ENCODE measurements at places on chromosomes 7 and 10.

DNA sequence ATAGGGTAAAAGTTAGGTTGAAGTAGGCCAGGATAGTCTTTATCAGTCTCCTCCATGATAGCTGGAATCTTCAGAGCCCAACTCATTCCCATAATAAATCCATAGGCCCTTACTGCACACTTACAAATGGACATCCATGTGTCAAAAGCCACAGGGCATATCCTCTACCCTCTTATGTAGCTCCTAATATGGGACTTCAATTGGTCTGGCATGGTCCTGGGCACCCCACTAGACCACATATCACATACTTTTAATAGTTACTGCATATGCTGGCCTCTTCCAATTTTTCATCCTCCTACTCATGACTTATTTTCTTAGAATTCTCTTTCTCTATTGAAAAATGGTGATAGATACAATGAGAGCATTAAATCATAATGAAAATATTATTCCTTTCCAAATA is 169.3 kb downstream of the MAGI2 start:
- DNase-seq: no peak

DNA sequence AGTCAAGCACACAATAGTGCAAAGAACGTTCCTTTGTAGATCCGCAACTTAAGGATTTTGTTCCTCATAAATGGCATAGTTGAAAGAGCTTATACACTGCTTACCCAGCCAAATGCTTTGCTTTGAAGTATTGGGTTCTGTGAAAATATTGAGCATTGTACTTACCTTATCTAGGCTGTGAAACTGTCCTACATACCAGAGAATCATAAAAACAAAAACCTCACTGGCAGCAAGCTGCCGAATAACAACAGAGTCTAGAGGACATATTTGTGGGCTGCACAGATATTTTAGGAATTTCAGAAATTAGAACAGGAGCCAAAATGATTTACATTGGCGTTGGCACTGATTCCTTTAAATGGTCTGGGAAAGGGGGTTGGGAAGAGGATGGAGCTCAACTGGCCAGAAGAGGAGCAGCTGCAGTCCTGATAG is 174.8 kb downstream of the RTKN2 start:
- DNase-seq: peak; percentile 80

- no peak for DNase-seq
These were observed 63.3 kb upstream of the JAZF1 start for GRCh38 chr7:28243861-28244260.

DNA sequence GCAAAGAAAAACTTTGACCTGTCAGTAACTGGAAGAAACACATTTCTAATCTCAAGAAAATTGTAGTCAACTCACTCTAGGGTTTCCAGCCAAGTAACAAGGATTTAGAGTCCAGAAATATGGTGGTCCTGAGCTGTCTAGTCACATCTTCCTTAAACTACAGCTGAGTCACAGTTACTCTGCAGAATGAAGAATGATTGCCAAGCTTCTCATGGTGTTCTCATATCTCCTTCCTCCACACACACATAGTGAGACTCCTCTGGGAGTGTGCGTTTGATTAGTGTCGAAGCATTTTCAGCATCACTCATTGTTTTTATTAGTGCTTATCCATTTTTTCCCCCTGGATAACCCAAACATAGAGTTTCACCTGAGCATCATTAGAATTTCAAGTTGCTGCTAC is 93.1 kb upstream of the CXCL12 start:
- DNase-seq: no peak

GRCh38 chr7:82057476-82057875 is 287.6 kb upstream of the HGF start:
- DNase-seq: no peak

GRCh38 chr7:36971515-36972139 is 247.3 kb upstream of the AOAH start:
- no peak for DNase-seq

DNA sequence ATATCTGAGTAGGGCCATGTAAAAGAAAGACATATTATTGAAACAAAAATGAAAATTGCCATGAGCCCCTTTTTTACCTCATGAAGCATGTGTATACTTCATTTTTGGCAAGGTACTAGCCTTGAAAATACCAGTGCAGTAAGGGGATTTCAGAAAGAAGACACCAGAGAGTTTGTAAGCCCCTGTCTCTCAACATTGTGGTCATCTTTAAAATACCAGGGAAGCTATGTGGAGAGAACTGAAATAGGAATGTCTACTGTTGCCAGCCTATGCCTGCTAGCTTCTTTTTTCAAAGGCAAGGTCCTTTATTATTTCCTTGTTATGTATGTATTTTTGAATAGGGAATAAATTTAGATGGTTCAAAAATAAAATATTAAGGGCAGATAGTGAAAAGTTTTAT is 57.8 kb downstream of the CASD1 start:
- DNase-seq: no peak

GRCh38 chr10:6050801-6051445 is 11.2 kb downstream of the IL2RA start:
- peak; percentile 13 for DNase-seq

DNA sequence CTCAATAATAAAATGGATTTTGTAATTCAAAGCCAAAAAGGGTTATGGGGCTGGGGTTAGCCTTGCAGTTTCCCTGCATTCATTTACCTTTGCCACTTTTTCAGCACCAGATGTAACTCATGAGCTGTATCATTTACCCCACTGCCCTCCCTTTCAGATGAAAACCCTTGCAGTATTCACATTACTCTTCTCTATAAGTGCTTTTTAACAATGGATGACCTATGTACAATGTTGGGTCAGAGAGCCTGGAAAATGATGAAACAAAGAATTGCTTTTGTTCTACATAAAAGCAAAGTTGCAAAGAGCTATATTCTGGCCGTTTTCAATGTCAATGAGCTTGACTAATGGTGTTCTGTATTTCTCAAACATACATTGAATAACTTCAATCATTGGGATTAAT is 189.7 kb downstream of the TMEM26 start:
- no peak for DNase-seq

DNA sequence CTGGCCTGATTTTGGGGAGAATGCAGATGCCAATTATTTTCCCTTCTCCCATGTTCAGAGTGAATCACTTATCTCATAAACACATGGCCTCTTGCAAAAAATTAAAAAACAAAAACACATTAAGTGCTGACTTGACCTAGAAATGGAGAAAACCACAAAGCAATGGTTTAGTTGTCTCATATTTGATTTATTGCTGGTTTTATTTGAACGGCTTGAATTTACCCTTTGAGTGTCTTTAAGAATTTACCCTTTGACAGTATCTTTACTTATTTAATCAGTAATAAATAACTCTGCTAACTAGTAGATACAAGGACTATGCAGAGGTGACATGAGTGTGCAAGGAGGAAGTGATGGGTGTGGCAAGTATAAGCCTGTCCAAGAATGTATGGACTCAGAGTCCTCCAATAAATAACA is 68.1 kb upstream of the GSDME start:
- DNase-seq: no peak

- no peak for DNase-seq
These were observed 41.9 kb downstream of the SYPL1 start for GRCh38 chr7:106070201-106070551.

DNA sequence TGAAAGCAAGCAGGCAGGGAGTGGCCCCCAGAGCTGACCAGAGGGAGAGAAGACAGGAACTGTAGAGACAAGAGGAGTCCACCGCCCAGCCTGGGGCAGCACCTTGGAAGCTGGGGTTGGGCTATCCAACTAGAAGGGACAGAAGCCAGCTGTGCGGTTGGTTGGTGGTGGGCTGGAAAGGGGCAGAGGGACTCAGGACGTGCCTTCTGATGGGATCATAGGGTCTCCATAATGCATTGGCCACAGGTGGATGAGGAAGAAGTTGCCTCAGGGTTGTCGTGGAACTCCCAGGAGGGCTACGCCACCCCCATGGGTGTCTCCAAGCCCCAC is 114.0 kb upstream of the RET start:
- no peak for DNase-seq

DNA sequence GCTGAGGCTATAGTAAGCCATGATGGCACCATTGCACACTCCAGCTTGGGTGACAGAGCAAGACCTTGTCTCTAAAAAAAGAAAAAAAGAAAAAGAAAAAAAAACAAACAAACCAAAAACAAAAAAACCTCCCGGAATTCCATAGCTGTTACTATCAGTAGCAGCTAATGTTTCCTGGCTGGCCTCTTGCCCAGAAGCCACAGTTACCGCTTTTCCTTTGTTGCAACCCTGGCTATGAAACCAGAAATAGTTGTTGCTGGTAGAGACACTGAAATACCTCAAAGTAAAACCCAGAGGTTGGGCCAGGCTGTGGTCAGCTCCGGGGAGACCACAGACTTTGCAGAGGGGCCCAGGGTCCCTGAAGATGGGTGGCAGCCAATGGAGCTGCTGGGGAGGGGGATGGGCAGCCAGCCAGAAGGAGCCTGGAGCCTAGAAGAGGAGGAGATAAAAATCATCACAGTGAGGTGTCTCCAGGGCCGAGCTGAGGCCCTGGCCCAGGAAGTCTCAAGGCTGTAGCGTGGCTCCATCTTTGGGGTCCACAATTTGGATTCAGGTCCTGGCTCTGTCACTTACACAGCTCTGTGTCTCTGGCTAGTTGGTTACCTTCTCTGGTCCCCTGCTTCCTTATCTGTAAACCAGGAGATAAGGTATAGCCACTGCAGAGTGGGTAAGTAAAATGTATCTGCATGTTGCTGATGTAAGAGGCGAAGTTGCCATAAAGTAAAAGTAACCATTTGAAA is 3.4 kb upstream of the CHST12 start:
- DNase-seq: peak; percentile 88

- DNase-seq: no peak
These were observed 322.2 kb downstream of the BMPER start for GRCh38 chr7:34227525-34227924.

GRCh38 chr10:48400129-48400849 is 93.8 kb downstream of the MAPK8 start:
- no peak for DNase-seq

- DNase-seq: no peak
These were observed 2.7 kb downstream of the CALD1 start for GRCh38 chr7:134782121-134782623.

DNA sequence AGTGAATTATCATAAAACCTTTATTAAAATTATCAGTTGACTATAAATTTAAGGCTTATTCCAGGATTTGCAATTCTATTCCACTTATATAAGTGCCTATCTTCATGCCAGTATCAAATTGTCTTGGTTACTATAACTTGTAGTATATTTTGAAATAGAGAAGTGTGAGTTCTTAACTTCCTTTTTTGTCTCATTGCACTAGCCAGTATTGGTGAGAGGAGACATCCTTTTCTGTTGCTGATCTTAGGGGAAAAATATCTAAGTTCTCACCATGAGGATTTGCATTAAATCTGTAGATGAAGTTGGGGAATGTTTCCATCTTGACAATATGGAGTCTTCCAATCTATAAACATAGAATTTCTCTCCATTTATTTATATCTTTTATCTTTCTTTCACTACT is 104.2 kb upstream of the MKI67 start:
- no peak for DNase-seq

GRCh38 chr10:62459072-62459471 is 84.9 kb downstream of the ZNF365 start:
- peak; percentile 46 for DNase-seq

- DNase-seq: no peak
These were observed 66.9 kb downstream of the TFPI2 start for GRCh38 chr7:93823621-93824020.

DNA sequence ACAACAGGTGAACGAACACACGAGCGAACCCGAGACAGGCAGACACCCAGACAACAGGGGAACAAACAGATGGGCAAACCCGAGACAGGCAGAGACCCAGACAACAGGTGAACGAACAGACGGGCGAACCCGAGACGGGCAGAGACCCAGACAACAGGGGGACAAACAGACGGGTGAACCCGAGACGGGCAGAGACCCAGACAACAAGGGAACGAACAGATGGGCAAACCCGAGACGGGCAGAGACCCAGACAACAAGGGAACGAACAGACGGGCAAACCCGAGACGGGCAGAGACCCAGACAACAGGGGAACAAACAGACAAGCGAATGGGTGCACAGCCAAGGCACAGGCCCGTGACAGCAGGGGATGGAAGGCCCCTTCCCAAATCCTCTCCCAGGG is 264.7 kb downstream of the ELFN1 start:
- no peak for DNase-seq

GRCh38 chr10:10629512-10629911 is 388.2 kb upstream of the CELF2 start:
- no peak for DNase-seq

GRCh38 chr10:72784551-72785351 is 92.8 kb downstream of the MCU start:
- peak; percentile 66 for DNase-seq

DNA sequence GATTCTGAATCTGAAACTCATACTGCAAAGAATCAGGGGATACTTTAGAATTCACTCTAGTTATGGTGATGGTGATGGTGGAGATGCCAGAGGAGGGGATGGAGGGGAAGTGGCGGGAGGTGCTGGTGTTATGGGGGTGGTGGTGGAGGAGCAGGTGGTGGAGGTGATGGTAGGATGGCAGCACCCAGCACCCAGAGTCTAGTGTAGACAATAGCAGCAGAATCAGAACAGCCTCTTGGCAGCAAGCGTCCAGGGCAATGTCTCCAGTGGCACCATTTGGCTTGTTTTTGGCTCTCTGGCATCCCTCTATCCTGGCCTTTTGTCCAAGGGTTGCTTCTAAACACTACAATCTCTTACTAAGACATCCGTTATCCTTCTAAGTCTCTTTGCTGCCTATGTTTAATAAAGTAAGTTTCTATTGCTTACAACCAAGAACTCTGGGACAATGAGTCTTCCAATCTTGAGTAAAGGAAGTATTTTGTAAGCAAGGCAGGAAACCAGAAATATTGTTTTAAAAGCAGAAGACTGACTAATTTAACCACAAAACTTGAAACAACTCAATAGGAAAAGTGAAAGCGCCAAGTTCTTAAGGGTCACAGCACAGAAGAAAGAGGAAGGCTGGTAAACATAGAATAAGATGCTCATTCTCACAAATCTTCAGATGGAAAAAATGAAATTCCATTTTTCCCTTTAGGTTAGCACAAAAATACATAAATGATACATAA is 42.4 kb upstream of the GDF10 start:
- no peak for DNase-seq

GRCh38 chr7:108114117-108114841 is 15.9 kb downstream of the LAMB4 start:
- no peak for DNase-seq

DNA sequence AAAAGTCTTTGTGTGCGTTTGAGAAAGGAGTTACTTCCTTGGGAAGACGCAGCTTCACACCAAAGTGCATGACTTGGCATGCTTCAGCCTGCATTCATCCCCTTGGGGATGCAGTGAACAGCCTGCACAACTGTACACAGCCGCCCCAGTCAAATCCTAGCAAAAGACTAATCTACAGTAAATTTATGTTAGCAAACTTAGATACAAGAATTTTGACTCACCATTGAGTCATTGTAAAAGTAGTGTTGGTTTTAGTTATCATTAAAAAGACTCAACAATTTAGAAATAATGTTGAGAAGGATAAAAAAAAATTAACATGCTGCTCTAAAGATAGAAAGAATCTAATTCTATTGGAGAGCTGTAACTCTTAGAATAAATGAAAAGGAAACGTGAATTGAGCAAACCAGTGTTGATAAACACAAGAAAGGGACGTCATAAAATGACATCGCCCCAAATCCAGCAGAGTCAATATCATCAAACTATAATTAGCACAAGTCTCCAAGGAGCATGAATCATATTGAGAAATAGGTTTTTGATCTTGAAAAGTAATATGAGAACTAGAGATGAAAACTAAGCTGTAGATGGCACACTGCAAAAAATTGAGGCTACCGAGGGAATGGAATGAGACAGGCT is 11.9 kb upstream of the OPTN start:
- DNase-seq: peak; percentile 29

- DNase-seq: no peak
These were observed 278.8 kb upstream of the PPP2R2D start for GRCh38 chr10:131621784-131622624.
